ENCODE measurements at places on chromosomes 5 and 9. TPM values are rescaled to one million over a fixed set of nuclear protein-coding genes. Genes with fewer than 3 reads are reported as not detected.

DNA sequence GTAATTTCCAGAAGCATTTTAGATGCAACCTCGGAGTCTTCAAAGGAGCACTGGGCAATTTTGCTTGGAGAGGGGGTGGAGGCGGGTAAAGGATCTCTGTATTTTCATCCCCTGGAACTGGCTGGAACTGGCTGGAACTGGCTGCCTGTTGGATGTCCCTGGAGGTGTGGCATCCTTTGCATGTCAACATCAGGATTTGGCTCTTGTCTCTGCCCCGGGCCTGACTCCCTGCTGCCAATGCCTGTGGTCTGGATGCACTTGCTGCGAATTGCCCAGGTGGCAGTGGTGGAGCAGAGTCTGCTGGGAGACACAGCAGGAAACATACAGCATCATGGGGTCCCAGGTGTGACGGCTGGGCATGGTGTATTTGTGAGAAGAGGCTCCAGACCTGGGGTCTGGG is 391.3 kb downstream of the GADD45G start:
- no peak for DNase-seq

The CD74 gene
- total RNA-seq, result 37.2 TPM

GRCh38 chr9:89311346-89312221 is 589 bp downstream of the CKS2 start:
- no peak for DNase-seq

The NUTM2F gene
- total RNA-seq, result not detected

All from type B pancreatic cell (in vitro differentiated cells).